Stimulated activated CD4-positive, alpha-beta T cell treated with anti-CD3 and anti-CD28 coated beads, TNF-alpha, amount 100 ng/mL, for 48 hours (primary cell): ENCODE measurements at places on chromosomes 5 and 9.

DNA sequence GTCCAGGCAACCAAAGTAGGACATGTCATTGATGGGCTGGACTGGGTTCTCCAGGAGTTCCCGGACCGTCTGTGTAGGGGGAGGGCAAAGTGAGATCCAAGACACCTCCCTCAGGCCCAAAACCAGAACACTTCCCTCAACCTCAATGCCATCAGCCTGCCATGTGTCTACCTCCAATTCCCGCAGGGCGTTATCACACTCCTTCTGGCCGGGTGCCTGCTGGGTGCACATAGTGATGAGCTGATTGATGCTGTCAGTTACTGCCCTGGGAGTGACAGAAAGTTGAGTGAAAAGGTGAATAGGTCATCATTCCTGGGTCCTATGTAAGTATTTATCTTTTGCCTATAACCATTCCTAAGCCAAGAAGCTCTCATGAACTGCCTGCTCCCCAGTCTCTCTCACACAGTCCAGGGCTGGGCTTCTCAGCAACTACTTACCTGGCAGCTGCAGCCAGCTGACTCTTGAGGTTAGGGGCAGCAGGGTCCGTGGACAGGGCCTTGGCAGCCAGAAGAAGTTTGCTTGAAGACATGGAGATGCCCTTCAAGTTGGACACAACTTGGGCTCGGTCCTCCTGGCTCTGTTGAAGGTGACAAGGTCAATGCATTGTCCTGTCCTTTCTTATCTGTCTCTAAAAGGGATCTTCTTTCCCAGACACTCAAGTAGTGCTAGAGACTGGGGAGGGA is 21.0 kb downstream of the TLN1 start:
- no peak for DNase-seq

DNA sequence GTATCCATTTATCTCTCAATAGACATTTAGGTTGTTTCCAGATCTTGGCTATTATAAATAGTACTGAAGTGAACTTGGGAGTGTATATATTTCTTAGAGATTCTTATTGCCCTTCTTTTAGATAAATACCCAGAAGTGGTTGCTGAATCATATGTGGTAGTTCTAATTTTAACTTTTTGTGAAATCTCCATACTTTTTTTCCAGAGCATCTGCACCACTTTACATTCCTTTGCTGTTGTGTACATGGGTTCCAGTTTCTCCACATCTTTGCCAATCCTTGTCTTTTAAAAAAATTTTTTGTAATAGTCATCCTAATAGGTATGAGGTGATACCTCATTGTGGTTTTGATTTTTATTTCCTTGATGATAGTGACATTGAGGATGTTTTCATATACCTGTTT is 303.7 kb downstream of the CCDC171 start:
- DNase-seq = no peak

- no peak for DNase-seq
These were observed 43.9 kb downstream of the MAPKAP1 start for GRCh38 chr9:125663127-125663526.

GRCh38 chr5:77628840-77629508 is 9.5 kb downstream of the OTP start:
- no peak for DNase-seq

- no peak for DNase-seq
These were observed 348.9 kb upstream of the ISL1 start for GRCh38 chr5:51034222-51034901.

DNA sequence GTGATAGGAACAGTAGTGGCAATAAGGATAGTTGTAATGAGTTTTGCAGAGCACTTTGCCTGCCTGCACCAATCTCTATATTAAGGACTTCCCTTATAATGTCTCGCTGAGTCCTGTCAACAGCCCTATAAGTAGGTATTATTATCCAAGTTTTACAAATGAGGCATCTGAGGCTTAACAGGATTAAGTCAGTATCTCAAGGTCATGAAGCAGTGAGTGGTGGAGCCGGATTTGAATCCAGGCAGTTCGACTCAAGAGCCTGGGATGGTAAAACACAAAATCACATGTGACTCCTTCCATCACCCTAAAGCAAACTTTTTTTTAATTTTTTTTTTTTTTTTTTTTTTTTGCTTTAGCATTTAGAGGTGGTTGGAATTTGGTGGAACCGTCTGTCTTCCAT is 59.0 kb upstream of the RARS1 start:
- no peak for DNase-seq

GRCh38 chr5:159414021-159414420 is 83.7 kb upstream of the IL12B start:
- no peak for DNase-seq

GRCh38 chr9:135979547-135980166 is 18.5 kb upstream of the UBAC1 start:
- no peak for DNase-seq
